ENCODE measurements at places on chromosomes 2 and 18.

DNA sequence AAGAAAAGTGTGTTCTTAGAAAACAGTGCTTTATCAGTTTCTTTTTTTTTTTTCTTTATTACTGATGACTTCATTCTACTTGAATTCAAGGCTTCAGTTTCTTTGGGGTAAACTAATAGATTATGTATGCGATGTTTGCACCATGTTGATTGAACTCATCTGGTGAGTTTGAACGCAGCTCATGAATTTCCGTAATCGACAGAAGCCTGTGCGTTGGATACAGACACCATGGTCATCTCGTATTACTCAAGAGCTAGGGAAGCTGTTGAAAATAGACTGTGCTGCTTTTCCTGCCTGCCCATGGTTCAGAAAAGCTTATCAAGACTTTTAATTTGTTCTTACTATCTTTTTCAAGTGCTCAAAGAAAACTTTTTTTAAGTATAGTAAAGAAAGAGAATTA is 185.5 kb upstream of the NRP2 start:
- no peak for DNase-seq

DNA sequence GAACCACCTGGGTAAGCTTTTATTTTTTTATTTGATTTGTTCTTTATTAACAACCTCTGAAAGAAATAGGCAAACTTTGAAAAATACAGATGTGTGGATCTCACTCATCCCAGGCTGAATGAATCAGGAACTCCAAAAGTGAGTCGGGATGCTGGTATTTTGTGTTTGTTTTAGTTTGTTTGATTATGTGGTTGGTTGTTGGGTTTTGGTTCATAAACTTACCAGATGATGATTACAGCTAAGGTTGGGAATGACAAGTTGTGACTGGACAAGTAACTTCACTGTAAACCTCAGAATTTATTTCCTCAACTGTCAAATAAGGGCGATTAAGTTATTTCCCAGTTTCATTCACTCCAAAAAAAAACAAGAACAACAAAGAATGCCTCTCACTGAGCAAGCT is 80.5 kb upstream of the KIF5C start:
- no peak for DNase-seq

- DNase-seq: no peak
These were observed 129.3 kb downstream of the PRKCE start for GRCh38 chr2:45780541-45781463.

DNA sequence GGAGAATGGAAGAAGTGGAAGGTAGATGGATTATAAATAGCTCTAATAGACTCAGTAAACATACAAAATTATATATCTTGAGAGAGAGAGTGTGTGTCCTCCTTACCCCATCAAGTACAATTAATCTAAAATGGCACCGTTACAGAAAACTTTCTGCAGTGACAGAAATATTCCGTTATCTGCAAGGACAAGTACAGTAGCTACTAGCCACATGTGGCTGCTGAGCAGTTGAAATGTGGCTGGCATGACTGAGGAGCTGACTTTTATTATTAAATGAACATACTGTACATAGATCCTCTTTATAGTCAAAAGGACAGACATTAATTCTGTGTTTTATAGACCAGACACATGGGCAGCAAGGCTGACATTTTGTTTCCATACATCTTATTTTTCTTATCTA is 7.0 kb downstream of the CCDC93 start:
- no peak for DNase-seq

DNA sequence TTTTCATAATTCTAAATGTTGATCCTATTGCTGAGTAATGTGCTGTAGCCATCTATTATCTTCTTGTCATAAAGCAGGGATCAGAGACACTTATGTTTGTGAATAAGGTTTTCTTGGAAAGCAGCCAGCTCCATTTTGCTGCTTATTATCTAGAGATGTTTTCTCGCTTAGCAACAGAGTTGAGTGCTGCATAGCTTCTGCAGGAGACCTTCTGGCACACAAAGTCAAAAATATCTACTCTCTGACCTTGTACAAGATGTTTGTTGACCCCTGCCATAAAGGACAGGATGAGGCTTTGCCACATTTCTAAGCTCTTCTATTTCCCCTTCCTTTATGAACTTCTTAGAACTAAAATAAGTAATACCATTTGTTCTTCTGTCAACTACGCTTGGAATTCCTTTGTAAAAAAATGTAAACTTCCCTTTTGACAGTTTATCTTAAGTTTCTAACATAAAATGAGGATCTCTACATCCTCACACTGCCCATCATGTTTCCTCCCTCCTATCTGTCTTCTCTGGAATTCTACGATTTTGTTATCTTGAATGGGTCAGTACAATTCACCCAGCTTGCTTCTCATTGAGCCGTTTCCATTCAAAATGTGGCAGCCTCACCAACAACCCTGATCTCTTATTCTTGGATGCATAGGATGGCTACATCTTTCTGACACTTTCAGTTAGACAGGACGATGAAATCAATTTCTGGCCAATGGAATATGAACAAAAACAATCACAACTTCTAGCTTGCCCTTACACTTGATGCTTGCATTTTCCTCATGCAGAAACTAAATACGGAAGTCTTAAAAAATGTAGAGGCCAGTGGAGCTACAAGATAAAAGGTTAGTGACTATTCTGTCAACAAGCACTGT is 1377.0 kb downstream of the SUCLG1 start:
- DNase-seq: peak; percentile 3

DNA sequence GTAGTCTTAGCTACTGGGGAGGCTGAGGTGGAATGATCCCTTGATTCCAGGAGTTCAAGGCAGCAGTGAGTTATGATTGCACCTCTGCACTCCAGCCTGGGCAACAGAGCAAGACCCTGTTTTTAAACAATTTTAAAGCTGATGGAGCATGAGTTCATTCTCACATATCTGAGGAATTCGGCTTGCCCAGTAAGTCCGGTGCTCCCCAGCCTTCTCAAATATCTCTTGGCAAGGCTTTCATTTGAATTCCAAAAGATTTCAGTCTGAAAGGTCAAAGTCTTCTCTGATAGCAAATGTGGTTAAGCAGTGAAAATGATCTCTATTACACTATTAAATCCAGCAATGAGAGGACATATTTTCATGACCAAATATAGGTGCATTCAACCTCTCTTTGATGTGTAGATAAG is 27.9 kb downstream of the PIEZO2 start:
- no peak for DNase-seq

DNA sequence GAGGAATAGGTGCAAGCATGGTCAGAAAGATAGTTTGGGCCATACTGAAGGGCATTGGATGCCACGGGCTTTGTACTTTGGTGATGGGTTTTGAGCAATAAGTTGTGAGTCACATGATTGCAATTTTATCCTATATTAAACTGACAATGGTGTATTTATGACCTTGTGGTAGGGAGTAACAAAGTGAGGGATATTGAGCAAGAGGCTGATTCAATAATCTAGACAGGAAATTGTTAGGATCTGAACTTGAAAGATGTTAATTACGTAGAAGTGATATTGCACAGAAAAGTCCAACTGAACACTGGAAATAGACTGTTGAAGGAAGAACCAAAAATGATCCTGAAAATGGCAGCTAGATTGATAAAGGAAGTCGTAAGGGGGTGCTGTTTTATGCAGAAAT is 46.6 kb upstream of the TCF4 start:
- DNase-seq: no peak

DNA sequence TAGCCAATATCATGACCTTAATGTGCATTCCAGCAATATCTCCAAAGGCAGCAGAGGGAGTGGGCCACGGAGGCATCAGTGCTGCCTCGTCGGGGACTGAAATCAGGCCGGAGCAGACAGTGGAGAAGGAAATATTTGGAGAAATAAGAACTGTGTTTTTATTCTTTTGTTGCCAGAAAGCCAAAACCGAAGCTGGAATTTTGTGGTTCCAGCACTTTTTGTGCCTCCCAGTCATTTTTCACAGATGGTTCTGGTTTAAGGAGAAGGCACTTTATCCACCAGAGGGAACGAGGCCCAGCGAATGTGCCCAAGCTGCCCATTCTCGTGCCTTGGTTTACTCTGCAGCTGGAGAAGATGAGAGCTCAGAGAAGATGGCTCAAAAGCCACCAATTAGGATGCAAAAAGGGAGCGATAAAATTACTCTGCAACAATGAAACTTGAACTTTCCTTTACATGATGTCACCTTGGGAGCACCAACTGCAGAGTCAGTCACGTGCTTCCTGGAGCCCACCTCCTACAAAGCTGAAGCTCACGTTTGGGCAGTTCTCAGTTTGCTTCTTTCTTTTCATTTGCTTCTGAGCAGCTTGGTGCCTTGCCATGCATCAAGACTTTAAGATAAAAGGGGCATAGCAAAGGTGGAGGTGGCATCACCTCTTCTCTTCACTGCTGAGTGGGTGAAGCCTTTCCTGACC is 288.7 kb downstream of the LPIN1 start:
- DNase-seq: no peak

GRCh38 chr2:173652767-173653431 is 298.2 kb downstream of the CDCA7 start:
- DNase-seq: peak; percentile 17

DNA sequence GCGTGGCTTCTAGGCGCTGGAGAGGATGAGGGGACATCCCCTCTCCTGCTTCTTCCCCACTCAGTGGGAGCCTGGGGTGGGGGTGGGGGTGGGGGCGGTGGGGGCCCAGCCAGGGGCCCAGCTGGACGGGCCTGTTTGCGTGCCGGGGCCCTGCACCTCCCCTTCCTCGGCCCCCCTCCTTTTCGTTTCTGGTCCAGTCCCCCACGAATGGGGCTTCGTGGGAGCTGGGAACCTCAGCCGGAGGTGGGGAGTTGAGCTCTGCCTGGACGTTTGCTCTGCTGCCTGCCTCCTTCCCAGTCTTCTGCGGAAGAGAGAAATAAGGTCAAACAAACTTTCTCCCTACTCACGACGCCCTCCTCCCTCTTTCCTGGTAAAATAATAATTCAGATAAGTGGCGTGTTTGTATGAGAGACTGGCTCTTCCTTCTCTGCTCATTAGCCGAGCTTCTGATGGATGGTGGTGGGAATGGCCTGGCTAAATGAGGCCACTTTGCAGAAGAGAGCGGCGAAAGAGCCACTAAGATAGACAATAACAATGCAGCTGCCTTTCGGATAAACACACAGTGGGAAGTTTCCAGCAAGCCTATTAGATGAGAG is 782 bp downstream of the MTA3 start:
- peak; percentile 28 for DNase-seq

DNA sequence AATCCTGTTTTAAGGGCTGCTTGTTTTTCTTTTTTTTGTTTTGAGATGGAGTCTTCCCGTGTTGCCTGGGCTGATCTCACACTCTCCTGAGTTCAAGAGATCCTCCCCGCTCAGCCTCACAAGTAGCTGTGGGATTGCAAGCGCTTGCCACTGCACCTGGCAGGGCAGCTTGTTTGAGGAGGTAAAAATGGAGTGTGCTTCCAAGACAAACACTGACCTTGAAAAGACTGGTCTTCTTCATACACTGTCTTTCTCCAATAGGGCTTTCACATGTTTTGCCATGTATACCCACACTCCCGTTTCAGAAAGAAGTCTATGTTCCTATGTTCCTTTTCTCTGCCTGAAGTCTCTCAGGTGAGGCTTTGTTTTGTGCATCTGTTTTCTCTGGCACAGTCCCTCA is 32.6 kb upstream of the LDAH start:
- DNase-seq: no peak

GRCh38 chr2:28088970-28089369 is 198.4 kb downstream of the BABAM2 start:
- no peak for DNase-seq

GRCh38 chr2:162125138-162125537 is 26.9 kb downstream of the GCG start:
- no peak for DNase-seq

DNA sequence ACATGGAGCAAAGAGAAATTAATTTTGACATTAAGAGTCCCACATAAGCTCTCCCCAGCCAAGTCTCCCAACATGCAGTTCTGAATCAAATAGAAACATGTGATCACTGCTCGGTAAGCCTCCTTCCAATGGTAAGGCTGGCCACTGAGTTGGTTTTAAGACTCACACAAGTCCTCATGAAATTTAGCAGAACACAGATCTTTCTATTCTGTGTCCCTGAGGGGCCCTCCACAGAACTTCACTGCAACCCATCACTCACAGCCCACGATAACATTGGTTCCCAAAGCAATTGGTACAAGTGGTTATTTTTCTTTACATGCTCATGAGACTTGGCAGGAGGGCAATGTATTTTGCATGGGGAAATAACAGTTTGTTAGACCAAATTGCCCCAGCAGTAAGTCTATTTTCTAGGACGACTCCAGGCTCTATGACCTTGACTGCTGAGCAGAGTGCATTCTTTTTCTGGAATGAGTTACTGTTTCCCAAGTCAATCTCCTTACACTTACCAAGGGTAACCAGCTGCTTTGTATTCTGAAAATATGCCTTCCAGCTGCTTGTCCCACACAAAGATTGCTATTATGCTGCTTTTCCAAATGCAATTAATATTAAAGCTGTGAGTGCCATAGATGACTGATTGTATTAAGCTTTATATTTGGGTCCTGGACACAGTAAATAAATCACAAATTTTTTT is 142.3 kb upstream of the TANK start:
- no peak for DNase-seq

- DNase-seq: no peak
These were observed 196.7 kb upstream of the SIX2 start for GRCh38 chr2:45205985-45206384.

DNA sequence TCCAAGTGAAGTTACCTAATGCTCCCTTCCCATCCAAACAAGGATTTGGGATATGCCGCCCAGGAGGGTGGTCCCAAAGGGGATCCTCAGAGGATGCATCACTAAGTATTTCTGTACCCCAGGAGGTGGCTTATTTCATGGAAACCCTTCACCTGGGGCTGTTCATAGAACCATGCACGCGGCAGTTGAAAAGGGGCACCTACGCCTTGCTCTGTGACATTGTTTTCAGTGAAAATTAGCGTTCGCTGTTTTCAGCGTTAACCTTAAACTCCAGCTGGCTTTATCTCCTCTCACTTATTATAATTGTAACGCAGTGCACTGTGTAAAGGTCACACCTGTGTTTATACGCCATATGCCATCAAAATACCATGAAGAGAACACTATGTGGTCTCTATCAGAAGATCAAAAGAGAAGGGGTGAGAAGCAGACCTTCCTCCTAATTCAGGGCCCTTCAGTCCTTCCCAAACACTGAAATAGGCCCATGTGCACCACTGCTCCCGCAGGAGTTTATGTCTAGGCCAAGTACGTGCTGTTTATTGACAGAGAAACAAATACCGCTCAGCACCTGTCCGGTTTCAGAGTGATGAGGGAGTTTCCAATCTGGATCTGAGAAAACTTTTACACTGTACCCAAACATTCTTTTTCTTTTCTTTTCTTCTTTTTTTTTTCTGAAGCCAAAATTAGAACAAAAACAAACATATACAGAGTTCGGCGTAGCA is 162.1 kb downstream of the BCL2 start:
- no peak for DNase-seq

DNA sequence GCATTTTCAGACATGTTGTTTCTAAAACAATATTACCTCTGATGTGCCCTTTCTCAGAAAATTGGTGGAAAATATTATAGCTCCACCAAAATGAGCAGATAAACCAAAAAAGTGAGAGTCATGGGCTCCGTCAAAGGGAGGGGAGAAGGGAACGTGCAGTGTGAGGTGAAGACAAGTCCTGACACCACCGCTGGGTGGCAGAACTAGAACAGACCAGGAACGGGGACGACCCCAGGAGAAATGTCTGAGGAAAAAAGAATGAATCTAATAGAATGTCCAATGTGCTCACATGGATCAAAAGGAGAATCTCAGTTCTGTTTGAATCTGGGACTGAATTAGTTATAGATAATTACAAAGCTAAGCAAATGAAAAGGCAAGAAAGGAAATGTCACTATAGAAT is 22.6 kb upstream of the BCL2 start:
- no peak for DNase-seq

All from DMS79 treated with DMSO at 0.1 percent for 48 hours (cell line).